Left renal cortex interstitium (tissue), 4 donors: ENCODE measurements at places on chromosomes 3 and 15. TPM values are rescaled to one million over a fixed set of nuclear protein-coding genes. Genes with fewer than 3 reads are reported as not detected.

DNA sequence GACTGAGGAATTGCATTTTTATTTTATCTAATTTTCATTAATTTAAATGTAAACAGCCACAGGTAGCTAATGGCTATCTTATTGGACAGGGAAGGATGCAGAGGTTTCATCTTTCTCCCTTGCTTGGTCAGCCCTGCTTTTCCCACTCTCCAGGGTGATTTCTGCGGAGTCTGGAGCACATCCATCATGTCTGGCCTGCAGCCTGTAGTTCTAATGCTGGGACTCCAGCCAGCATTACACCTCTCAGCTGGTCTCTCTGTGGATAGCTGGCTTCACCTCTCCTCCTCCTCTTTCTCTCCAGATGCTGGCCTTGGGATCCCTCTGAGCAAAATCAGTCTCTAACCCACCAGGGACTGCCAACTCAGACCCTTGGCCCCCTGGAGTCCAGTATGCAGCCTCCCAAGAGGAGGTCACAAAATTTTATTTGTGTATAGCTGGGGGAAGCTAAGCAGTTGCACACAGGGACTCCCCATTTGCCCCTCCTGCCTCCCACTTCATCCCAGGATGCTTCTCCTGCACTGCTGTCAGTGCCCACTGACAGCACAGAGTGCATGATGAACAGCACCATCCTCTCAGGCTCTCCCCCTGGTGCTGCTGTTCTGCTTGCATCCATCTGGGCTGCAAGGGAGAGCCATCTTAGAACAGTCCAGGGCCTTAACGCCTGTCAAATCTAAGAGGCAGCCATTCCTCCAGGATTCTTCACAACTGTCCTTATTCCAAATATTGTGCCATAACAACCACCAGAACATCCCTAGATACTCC is 1.7 kb downstream of the BFSP2 start:
- DNase-seq: no peak

- no peak for DNase-seq
Observed at GRCh38 chr3:141578202-141578973, 91.6 kb downstream of the RASA2 start.

DNA sequence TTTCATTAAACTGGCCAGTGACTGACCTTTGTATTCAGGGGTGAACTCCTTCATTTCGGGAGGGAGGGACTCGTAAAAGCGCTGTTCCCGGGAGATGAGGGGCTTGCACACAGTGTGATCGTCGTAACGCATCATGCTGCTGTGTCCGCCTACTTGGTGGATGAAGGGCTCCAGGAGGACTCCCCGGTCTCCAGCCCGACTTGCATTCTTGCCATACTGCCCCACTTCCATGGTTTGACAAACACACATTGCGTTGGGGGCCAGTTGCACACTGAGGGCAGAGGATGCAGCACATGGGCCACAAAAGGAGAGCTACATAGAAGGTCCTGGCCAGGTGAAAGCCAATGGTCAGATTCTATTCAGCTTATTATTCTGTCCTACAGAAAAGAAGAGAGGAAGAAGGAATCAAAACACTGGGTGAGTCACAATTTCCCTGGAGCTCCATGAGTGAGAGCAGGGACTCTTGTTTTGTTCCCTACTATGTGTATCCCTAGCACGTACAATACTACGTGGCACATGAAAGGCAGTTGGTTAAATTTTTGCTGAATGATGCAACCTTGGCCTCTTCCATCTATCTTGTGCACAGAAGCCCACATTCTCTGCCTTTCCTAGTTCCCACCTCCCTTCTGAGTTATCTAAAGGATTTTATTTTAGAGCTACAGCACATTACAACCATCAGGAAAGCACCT is 24.2 kb upstream of the GMPPB start:
- DNase-seq: no peak

Gene IGSF11
- polyA plus RNA-seq: 5.4 TPM

Gene WDR93
- polyA plus RNA-seq: 3.1 TPM
